Cerebellar cortex (tissue), 1 donor: ENCODE measurements at places on chromosomes 7 and 10.

DNA sequence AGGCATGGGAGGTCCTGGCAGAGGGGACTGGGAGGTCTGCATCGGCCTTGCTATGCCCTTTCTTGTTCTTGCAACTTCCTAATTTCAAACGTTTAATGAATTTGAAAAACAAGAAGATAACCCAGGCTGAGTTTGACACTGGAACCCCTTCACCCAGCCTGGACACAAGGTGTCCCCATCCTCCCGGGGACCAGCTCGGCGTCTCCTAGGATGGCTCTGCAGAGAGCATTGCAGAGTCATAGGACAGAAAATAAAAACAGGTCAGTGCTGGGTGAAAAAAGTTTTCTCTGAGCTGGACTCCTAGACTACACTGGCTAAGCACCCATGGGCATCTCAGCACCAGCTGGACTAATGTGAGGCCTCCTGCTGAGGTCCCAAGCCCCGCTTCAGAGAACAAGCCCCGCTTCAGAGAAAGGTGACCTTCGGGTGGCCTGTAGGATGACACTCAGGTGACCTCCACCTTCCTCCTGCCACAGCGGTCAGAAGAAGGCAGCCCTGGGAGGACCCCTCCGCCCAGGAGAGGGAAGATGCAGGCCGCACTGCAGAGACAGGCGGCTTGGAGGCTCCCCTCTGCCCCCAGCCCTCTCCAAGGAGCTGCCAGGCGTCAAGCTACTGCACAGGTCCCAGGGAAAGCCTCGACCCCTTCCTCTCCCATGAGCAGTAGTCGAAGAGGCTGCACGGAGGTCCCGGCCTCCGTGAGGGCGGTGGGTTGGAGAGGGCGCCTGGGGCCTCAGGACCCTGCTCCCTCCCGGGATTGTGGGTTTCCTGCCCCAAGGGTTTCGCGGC is 9.3 kb upstream of the UNCX start:
- peak; percentile 47 for DNase-seq

- DNase-seq = no peak
Measured at GRCh38 chr7:47937711-47938573, 10.3 kb downstream of the PKD1L1 start.

- no peak for DNase-seq
Measured at GRCh38 chr7:121402701-121403100, 6.6 kb upstream of the FAM3C start.

- DNase-seq = no peak
Measured at GRCh38 chr7:158263964-158264748, 323.5 kb downstream of the PTPRN2 start.

- peak; percentile 83 for DNase-seq
Measured at GRCh38 chr7:87059525-87060287, at the start of gene ELAPOR2. Gene ELAPOR2 (minus strand): TSS chr7:87059654. CDS start chr7:87059513, 141 bp downstream.
